ENCODE measurements at places on chromosomes 16 and 17. TPM values are rescaled to one million over a fixed set of nuclear protein-coding genes. Genes with fewer than 3 reads are reported as not detected.

The BTBD17 gene
- total RNA-seq, result not detected

The PIRT gene
- total RNA-seq, result not detected

The SUZ12 gene
- total RNA-seq, result 15.3 TPM

The CLDN6 gene
- not detected for total RNA-seq

The KCNH6 gene
- not detected for total RNA-seq

The CRHR1 gene
- total RNA-seq, result not detected

The ZNF785 gene
- 5.9 TPM for total RNA-seq

The IGSF6 gene
- total RNA-seq, result not detected

The ABCC3 gene
- 5.4 TPM for total RNA-seq

The USP7 gene
- total RNA-seq, result 65.0 TPM

The DNAAF8 gene
- 1.1 TPM for total RNA-seq

The MED9 gene
- total RNA-seq, result 8.5 TPM

The ZNF624 gene
- 4.1 TPM for total RNA-seq

The RAD51D gene
- 8.9 TPM for total RNA-seq

The KRT33A gene
- not detected for total RNA-seq

Measured in aortic smooth muscle cell (primary cell).